Activated CD4-positive, alpha-beta T cell treated with anti-CD3 and anti-CD28 coated beads for 24 hours (primary cell): ENCODE measurements at places on chromosomes 1 and 21.

DNA sequence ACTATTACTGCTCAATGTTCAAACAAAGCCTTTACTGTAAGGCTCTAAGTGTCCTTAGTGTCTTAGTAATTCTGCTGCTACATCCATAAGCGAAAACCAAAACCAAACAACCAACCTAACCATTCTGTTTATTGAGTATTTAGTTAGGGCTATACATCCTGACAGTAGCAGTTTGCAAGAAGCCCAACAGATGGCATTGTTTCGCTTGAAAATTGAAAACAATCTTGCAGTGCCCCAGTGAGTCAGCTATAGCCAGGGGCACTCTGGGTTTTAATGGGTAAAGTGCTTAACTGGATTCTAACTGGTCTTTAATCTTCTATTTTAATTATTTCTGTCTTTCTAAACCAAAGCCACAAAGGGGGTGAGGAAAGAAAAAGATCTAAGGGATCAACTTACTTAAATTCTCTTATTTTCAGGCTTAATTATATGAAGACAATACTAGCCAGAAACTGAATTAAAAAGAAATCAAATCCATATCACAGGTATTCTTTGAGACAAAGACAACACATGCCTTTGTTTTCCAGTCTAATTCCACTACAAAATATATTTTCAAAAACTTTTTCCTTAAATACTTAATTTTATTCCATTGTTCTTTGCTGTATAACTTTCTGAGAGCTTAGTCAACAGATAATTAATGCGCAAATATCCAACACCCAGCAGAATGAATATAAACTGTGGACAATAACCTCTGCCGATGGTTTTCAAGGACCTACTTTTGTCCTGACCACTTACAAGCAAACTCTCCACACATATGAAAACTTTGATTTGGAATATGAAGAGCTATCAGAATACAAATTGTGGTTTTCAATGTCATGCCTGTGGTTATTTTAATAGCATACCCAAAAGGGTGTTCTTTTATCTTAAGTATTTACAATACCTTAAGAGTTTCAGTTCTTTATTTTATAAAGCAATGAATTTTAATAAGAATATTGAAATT, 15.2 kb downstream of the POGZ start:
- peak; percentile 57 for DNase-seq

DNA sequence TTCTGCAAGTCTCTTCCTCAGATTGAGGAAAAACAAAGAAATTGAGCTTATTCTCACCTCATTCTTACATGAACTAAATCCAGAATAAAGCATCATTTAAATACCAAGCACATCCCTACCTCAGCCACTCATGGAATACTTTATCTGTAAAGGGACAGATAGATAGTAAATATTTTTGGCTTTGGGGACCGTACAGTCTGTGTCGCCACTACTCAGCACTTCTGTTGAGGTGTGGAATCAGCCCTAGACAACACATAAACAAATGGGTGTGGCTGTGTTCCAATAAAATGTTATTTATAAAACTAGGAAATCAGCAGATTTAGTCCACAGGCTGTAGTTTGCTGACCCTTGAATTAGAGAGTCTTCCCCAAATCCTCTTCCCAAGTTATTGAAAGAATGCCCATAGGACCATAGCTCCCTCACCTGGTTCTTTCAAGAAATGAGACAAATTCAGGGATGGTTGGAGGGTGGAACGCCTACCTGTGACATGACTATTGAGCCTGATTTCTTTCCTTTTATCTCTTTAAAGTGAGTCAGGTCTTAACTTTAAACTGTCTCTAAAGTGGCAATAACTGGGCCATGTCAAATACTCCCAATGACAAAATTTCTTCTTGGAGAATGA, 878.5 kb downstream of the USP25 start:
- DNase-seq = no peak

DNA sequence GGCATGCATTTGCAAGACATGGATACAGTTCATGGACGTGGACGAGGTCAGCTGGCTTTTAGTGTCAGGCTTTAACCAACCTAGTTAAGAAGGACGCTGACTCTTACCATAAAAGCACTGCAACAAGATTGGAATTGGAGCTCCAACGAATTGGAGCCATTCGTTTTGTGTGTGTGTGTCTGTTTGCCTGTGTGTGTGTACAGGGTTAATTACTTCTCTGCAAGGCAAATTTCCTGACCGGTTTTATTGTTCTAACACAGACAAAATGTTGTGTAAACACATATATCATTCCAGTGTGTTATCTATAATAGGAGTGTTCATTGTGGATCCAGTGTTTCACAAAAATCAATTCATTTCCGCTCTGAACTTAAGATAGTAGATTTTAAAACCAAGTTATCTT, 7.9 kb downstream of the ITSN1 start:
- no peak for DNase-seq

DNA sequence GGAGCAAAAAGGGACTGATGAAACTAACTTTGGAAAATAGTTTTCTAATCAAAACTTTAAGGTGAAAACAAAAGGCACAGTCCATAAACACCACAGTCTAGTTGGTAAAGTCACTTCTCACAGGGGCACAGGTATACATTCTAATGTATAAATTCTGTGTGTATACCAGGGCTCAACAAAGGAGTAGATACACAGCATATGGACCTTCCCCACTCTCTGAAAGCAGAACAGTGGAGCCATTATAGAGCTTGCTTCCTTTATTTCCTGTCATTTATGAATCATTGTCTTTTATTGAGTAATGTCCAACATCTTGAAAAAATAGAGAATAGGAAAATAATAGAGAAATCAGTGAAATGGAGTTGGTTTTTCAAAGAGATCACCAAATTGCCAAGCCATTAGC, 746.5 kb upstream of the CHRM3 start:
- DNase-seq = no peak

DNA sequence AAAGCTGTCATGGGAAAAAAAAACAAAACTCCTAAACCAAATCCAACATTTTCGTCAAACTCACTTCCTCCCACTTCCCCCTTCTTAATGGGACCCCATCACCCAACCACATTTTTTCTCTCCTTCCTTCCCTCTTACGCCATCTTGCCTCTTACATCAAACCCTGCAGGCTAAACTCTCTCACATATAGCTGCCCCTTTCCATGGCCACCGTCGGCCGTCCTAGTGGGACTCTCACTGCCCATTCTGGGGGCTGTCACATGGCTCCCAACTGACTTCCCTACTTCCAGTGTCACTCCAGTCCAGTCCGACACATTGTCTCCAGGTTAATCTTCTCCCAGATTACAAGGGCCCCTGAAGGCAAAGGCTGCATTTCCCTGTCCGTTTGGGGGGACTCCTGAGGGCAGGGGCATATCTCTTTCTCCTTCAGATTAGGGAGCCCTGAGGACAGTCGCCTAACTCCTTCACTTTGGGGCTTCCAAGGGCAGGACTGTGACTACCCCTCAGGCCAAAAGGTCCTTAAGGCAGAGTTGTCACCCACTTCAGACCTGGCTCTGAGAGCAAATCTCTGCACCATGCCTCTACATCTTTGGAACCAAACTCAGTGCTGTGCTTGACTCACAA, 658 bp downstream of the UBXN11 start:
- DNase-seq = no peak

GRCh38 chr1:27527223-27527889, 37.4 kb upstream of the WASF2 start:
- no peak for DNase-seq

DNA sequence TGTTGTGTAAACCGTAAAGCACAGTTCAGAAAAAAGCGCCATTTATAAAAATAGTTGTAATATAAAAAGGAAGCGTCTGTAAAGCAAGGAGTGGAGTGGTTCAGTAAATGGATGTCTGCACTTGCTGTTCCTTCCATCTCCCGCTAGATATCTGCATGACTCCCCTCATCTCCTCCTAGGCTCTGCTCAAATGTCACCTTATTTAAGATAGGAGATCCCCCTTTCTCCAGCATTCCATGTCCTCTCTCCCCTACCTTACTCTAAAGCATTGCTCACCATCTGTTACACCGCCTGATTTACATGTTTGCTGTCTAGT, 745 bp downstream of the MUL1 start:
- no peak for DNase-seq

DNA sequence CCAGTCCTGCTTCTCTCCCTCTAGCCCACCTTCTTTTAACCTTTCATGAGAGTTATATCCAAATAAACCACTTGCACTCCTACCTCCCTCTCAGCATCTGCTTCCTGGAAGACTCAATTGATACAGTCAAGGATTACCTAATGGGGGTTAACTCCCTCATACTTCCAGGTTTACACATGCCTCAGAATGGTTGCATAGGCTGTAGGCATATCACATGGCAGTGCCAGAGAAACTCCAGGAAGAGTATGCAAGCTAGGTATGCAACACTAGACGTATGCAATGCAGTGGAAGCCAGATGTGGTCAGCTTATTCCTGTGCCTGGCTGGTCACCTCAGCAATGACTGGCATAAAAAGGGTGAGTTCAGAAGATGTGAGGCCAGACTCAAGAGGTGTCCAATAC, 32.7 kb upstream of the VANGL1 start:
- DNase-seq = no peak

DNA sequence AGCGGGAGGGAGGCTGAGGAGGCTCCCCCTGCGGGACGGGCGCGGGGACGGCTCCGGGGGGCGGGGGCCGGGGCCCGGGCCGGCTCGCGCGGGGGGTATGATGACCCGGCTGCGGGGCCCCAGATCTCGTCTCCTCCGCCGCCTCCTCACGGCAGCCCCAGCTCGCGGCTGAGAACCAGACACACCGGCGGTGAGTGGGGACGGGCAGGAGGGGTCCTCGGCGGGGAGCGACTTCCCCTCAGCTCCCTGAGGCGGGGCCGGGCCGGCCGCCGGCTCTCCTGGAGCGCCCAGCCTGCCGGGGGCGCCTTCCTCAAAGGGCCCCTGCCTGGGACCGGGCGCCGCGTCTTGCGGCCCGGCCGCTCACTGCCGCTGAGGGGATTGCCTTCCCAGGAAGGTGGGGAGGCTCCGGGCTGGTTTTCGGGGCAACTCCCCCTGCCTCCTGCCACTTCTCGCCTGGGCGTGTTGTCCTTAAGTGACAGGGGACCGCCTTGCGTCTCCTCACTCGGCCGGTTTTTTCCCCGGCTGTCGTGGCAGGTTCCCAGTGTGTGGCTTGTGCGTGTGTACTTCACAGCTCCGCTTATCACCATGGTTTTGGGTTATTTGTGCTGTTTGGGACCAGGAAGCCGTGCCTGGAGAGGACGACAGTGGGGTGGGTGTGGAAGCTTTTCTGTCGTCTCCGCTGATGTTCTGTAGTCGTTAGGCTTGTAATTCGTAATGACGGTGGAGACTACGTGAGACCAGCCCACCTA, 800 bp downstream of the HIPK1 start:
- peak; percentile 35 for DNase-seq

DNA sequence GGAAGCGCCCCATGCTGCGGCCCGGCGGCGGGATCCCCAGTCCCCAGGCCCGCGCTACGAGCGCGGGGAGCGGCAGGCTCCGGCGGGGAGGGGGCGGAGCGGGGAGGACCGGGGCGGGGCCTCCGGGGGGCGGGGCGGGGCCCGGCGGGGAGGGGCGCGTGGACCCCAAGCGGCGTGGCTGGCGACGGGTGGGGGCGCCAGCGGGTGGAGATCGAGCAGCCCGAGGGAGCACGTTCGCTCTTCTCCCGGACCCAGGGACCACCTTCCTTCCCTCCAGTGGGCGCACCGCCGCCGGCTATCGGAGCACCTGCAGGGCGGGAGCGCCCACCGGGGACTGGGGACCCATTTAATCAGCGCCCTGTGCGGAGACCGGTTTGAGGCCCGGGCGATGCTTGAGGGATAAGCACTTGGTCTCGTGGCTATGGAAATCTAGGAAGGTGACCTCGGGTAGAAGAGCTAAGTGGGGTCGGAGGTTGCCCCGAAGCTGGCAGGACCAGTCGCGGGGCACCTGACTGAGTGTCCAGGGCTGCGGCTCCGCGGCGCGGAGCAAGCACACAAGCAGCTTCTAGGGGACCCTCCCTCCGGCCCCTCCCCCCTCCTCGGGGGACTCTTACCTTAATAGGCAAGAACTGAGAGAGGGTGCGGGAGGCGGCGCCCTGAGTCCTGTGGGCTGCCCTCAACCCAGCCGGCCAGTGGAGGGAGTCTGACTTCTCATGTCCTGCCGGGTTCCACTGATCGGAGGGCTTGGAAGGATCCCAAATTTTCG, at the start of gene TSPAN2:
TSPAN2 (minus strand) TSS at position 84 of the 766 bp plus-strand sequence; CDS start at position 13, 71 bp downstream.
- DNase-seq = no peak

GRCh38 chr1:224432672-224433040, 1.9 kb downstream of the WDR26 start:
- DNase-seq = no peak

DNA sequence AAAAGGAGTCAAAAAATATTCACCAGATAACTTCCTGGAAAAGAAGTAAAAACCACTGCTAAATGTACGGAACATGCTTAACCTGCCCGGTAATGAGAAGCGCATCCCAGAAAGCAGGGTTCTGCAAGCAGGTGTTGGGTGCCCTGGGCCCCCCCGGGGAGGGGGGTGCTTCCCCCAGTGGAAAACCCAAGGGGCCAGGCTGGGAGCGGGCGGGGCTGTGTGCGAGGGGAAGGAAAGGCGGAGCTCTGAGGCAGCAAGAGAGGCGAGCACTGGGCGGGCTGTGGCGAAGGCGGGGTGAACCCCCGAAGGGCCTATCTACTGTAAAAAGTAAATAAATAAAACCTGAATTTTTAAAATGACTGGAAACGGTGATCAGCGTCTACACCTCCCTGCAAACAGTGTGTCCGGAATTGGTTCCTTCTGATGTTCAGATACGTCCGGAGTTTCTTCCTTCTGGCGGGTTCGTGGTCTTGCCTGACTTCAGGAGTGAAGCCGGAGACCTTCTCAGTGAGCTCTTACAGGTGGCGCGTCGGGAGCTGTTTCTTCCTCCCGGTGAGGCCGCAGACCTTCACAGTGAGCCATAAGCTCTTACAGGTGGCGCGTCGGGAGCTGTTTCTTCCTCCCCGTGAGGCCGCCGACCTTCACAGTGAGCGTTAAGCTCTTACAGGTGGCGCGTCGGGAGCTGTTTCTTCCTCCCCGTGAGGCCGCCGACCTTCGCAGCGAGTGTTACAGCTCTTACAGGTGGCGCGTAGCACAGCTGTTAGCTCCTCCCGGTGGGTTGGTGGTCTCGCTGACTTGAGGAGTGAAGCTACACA, 13.4 kb downstream of the FTCD start:
- DNase-seq = no peak

GRCh38 chr1:197924516-197925123, 7.4 kb downstream of the LHX9 start:
- no peak for DNase-seq

- DNase-seq = no peak
Observed at GRCh38 chr1:47783638-47784496, 213.3 kb downstream of the TRABD2B start.

- no peak for DNase-seq
Observed at GRCh38 chr1:234230414-234230862, 142.8 kb upstream of the COA6 start.

GRCh38 chr1:239315631-239316217, 70.6 kb upstream of the CHRM3 start:
- DNase-seq = no peak
